ENCODE measurements at places on chromosomes 13 and 19. TPM values are rescaled to one million over a fixed set of nuclear protein-coding genes. Genes with fewer than 3 reads are reported as not detected.

The NLRP11 gene
- total RNA-seq, result not detected

The YIF1B gene
- total RNA-seq, result 39.1 TPM

The CAMSAP3 gene
- total RNA-seq, result 1.0 TPM

The APOC4 gene
- total RNA-seq, result not detected

The DOHH gene
- 12.0 TPM for total RNA-seq

The ZNF525 gene
- 21.6 TPM for total RNA-seq

The PTPRH gene
- 0.51 TPM for total RNA-seq

The PSG1 gene
- total RNA-seq, result not detected

The PTH2 gene
- total RNA-seq, result not detected

The MBD3L2 gene
- not detected for total RNA-seq

The PGLYRP2 gene
- 0.89 TPM for total RNA-seq

The CCDC61 gene
- 18.3 TPM for total RNA-seq

The PEAK3 gene
- total RNA-seq, result 0.49 TPM

The KLF12 gene
- total RNA-seq, result 63.5 TPM

The SYNE4 gene
- 3.3 TPM for total RNA-seq

The SDHAF1 gene
- total RNA-seq, result 10.5 TPM

The ARHGAP35 gene
- total RNA-seq, result 48.1 TPM

The SIGLEC12 gene
- total RNA-seq, result not detected

The OR7C1 gene
- total RNA-seq, result not detected

The PDCD2L gene
- total RNA-seq, result 14.2 TPM

The SOX1 gene
- total RNA-seq, result not detected

The CABP5 gene
- total RNA-seq, result not detected

The SERPINE3 gene
- not detected for total RNA-seq

The BEST2 gene
- not detected for total RNA-seq

The CELF5 gene
- not detected for total RNA-seq

The JAK3 gene
- 120 TPM for total RNA-seq

The RXFP2 gene
- total RNA-seq, result not detected

The ZNF382 gene
- 12.6 TPM for total RNA-seq

Measured in T-cell (primary cell).